ENCODE measurements at places on chromosomes 13 and 19. TPM values are rescaled to one million over a fixed set of nuclear protein-coding genes. Genes with fewer than 3 reads are reported as not detected.

The KLK4 gene
- total RNA-seq = not detected

The TLE2 gene
- total RNA-seq = 1.9 TPM

The IGFL3 gene
- not detected for total RNA-seq

The IGFL2 gene
- 0.30 TPM for total RNA-seq

The GAPDHS gene
- total RNA-seq = not detected

The ZNF888 gene
- total RNA-seq = 7.0 TPM

The PIAS4 gene
- total RNA-seq = 29.8 TPM

The MCF2L gene
- total RNA-seq = 0.14 TPM

The SRRM5 gene
- total RNA-seq = 0.59 TPM

The ZIK1 gene
- total RNA-seq = 4.4 TPM

The ZNF541 gene
- 0.39 TPM for total RNA-seq

The FLT3 gene
- not detected for total RNA-seq

The LIG4 gene
- 8.9 TPM for total RNA-seq

The PCDH8 gene
- 1.3 TPM for total RNA-seq

The ZNF470 gene
- total RNA-seq = 2.0 TPM

The PEAK3 gene
- total RNA-seq = 0.84 TPM

The TRPC4 gene
- total RNA-seq = not detected

The CAMSAP3 gene
- total RNA-seq = 0.11 TPM

The PRR20A gene
- not detected for total RNA-seq

The DMAC2 gene
- total RNA-seq = 48.9 TPM

The PTGER1 gene
- 0.23 TPM for total RNA-seq

The SEMA6B gene
- total RNA-seq = not detected

The WDR88 gene
- not detected for total RNA-seq

The LILRA1 gene
- total RNA-seq = not detected

The SMIM44 gene
- not detected for total RNA-seq

The SKA3 gene
- 39.4 TPM for total RNA-seq

The CYP2A7 gene
- total RNA-seq = not detected

The ARID3A gene
- total RNA-seq = 22.8 TPM

The PSG7 gene
- not detected for total RNA-seq

The NBEA gene
- 0.39 TPM for total RNA-seq

The GGN gene
- total RNA-seq = 0.11 TPM

The STOML3 gene
- total RNA-seq = not detected

The PSG3 gene
- not detected for total RNA-seq

The GTF3A gene
- 273 TPM for total RNA-seq

The SLC25A41 gene
- 0.23 TPM for total RNA-seq

The ZNF829 gene
- 4.4 TPM for total RNA-seq

The CDC34 gene
- 39.8 TPM for total RNA-seq

The SIAH3 gene
- total RNA-seq = 0.14 TPM

The JOSD2 gene
- total RNA-seq = 34.0 TPM

The ZNF560 gene
- total RNA-seq = not detected

The DHDH gene
- 0.52 TPM for total RNA-seq

The CEACAM1 gene
- total RNA-seq = 26.9 TPM

The CEACAM20 gene
- total RNA-seq = not detected

The CAPN12 gene
- 4.4 TPM for total RNA-seq

The MUC16 gene
- not detected for total RNA-seq

The ZNF415 gene
- 0.70 TPM for total RNA-seq

The ZNF615 gene
- 7.9 TPM for total RNA-seq

The C19orf18 gene
- total RNA-seq = 0.34 TPM

The LGALS4 gene
- 1.7 TPM for total RNA-seq

The CALR3 gene
- not detected for total RNA-seq

The ACP7 gene
- not detected for total RNA-seq

All from T-helper 2 cell treated with Interferon-gamma antibody and Interleukin-4, amounts not matched to agents 100 ng/mL and 5 ng/mL, for 36 hours (primary cell).